ENCODE measurements at places on chromosomes 6 and 20. TPM values are rescaled to one million over a fixed set of nuclear protein-coding genes. Genes with fewer than 3 reads are reported as not detected.

Gene MYBL2
- total RNA-seq = 78.3 TPM

Gene BMP6
- total RNA-seq = not detected

Gene RAET1G
- total RNA-seq = not detected

Gene LINC00237
- total RNA-seq = not detected

- no peak overlapping the region for H3K4me3 ChIP-seq
- no peaks in the 10 kb centered on the region for H3K4me1 ChIP-seq
- no peaks in the 10 kb centered on the region for H3K27me3 ChIP-seq
- H3K27ac ChIP-seq = no peak overlapping the region
These were observed 55.9 kb upstream of the ID4 start for GRCh38 chr6:19781269-19781668.

DNA sequence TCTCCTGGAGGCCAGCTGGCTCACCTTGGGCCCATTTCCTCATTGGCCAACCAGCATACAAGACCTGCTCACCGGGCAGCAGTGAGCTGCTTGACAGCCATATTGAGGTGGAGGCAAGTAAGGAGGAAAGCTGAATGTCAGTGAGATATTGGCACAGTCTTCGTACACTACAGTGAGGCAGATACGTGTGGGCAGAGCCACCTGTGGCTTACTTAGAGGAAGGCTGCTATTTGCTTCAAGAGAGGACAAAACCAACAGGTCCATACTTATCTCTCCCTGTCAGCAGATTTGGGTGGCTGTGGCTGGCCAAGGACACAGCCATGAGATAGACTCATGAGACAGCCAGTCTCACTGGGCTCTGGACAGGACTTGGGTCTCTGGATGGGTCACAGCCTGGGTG lies 15.1 kb upstream of the MCM3 start:
- H3K27me3 ChIP-seq = no peaks in the 10 kb centered on the region
- no peak overlapping the region for H3K27ac ChIP-seq
- no peak for DNase-seq

DNA sequence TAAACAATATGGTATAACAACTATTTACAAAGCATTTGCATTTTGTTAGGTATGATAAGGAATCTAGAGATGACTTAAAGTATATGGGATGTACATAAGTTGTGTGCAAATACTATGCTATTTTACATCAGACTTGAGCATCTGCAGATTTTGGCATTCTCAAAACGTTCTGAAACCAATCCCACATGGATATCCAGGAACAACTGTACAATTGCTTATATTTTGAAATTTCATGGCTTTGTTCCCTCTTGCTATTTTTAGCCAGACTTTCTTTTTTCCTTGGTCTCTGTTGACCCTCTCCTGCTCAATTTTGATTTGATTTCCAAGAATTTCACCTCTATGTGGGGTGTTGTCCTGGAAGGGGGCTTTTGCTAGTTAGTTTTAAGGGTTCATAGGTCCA lies 32.9 kb upstream of the UST start:
- H3K27ac ChIP-seq = no peak overlapping the region
- H3K4me3 ChIP-seq = no peak overlapping the region
- DNase-seq = no peak
- no peaks in the 10 kb centered on the region for H3K4me1 ChIP-seq
- H3K36me3 ChIP-seq = no peaks in the 10 kb centered on the region
- no peaks in the 10 kb centered on the region for H3K27me3 ChIP-seq

- no peak for DNase-seq
- no peaks in the 10 kb centered on the region for H3K36me3 ChIP-seq
- peaks cover 48% of the 10 kb centered on the region for H3K4me1 ChIP-seq
These were observed 211.5 kb downstream of the TMEM200A start for GRCh38 chr6:130577178-130577919.

DNA sequence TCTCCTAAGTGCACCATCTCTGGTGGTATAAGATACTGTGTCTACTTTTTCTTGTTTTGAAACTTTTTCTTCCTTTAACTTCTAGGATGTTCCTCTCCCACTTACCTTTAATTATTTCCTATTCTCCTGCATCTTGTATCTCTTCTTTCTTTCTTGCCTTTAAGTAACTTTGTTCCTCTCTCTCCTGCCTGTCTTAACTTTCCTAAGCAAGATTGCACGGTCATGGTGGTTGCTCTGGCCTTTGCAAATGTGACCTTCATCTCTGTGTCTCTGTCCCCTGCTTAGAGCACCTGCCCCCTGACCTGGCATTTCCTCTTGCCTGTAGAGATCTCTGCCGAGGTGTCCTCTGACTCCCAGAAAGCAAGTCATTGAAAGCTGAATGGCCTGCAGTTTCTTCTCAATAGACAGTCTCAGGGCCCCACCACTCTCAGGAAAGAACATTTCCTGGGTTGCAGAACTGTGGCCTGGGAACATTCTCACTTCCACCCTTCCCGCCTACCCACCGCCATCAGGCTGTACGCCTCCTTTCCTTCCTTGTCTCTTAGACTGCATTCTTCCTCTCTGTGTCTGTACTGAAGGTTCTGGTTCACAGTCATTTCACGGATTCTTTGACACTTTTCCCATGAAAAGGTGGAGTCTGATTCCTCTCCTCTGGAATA lies 12.8 kb downstream of the ZDHHC14 start:
- H3K4me3 ChIP-seq = no peak overlapping the region
- H3K27me3 ChIP-seq = no peaks in the 10 kb centered on the region

- no peaks in the 10 kb centered on the region for H3K36me3 ChIP-seq
- no peaks in the 10 kb centered on the region for H3K27me3 ChIP-seq
- H3K4me1 ChIP-seq = no peaks in the 10 kb centered on the region
These were observed 237.7 kb upstream of the RAB32 start for GRCh38 chr6:146305951-146306350.

GRCh38 chr6:159196430-159196975 lies 27.3 kb downstream of the FNDC1 start:
- H3K4me1 ChIP-seq = no peaks in the 10 kb centered on the region
- H3K27me3 ChIP-seq = no peaks in the 10 kb centered on the region
- H3K36me3 ChIP-seq = no peaks in the 10 kb centered on the region

GRCh38 chr6:169341065-169341464 lies 87.4 kb upstream of the THBS2 start:
- no peak overlapping the region for H3K4me3 ChIP-seq
- DNase-seq = no peak
- no peaks in the 10 kb centered on the region for H3K36me3 ChIP-seq
- H3K27me3 ChIP-seq = no peaks in the 10 kb centered on the region
- no peak overlapping the region for H3K27ac ChIP-seq

GRCh38 chr20:63857764-63858392 lies 3.4 kb upstream of the ABHD16B start:
- H3K4me1 ChIP-seq = peaks cover 26% of the 10 kb centered on the region
- H3K27ac ChIP-seq = peak overlapping the region; percentile 24
- H3K36me3 ChIP-seq = no peaks in the 10 kb centered on the region
- no peak for DNase-seq
- H3K27me3 ChIP-seq = no peaks in the 10 kb centered on the region
- H3K4me3 ChIP-seq = peak overlapping the region; percentile 19

DNA sequence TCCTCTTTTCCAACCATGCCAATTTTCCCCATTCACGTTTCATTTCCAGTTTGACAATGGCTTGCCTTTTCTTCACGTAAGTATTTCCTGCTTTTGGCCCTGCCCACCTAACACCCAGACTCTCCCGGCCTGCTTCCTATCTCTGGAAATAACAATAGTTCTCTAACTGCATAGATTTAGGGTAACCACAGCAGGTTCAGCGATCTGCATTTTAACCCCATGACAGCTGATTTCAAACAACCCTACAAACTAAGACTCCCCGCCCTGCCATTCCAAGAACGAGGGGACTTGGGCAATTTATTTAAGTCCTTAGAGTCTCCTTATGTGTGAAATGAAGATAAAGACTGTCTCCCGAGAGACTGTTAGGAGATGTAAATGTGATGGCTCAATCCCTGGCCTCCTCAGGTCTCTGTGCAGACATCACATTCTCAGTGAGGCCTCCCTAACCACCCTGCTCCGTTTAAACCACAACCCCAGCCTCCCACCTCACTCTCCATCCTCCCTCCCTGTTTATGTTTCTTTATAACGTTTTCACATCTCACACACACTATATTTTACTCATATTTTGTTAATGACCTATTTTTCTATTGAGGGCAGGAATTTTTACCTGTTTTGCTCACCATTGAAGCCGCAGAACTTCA lies 134.8 kb downstream of the GJA10 start:
- DNase-seq = no peak
- no peaks in the 10 kb centered on the region for H3K27me3 ChIP-seq
- peaks cover 35% of the 10 kb centered on the region for H3K4me1 ChIP-seq
- no peaks in the 10 kb centered on the region for H3K36me3 ChIP-seq
- H3K4me3 ChIP-seq = no peak overlapping the region

Data from CD8-positive, alpha-beta memory T cell (primary cell).